A673 (cell line): ENCODE measurements at places on chromosomes 4 and X. TPM values are rescaled to one million over a fixed set of nuclear protein-coding genes. Genes with fewer than 3 reads are reported as not detected.

DNA sequence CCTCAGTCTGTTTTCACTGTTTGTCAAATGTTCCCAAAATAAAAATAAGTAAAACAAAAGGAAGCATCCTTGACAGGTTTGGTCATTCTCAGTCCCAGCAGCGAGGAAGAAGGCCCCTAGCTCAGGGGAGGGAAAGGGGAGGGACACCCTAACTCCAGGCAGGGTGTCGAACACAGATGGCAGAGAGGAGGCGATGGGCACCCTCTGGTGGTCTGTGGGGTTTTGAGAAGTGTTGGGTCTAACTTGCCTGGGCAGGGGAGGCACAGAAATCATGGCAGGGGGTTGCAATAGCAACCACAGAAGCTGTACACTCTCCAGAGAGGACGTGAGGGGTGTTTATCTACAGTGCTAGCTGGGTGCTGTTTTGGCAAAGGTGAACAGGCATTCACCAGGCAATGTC lies 229.8 kb upstream of the SFRP2 start:
- peak; percentile 4 for DNase-seq

LDB2 gene
- 45.1 and 47.4 TPM in 2 replicates for total RNA-seq

GRCh38 chr4:118765399-118765798 lies 70.5 kb downstream of the SEC24D start:
- DNase-seq = peak; percentile 95

GRCh38 chr4:180462116-180462515 lies 1781.1 kb upstream of the TENM3 start:
- no peak for DNase-seq

PASD1 gene
- total RNA-seq = not detected in 2 replicates

GRCh38 chrX:40107291-40108161 lies 9.8 kb upstream of the BCOR start:
- DNase-seq = peak; percentile 72

SMIM31 gene
- total RNA-seq = not detected in 2 replicates

GRCh38 chr4:41727861-41728572 lies 20.5 kb downstream of the PHOX2B start:
- no peak for DNase-seq

DNA sequence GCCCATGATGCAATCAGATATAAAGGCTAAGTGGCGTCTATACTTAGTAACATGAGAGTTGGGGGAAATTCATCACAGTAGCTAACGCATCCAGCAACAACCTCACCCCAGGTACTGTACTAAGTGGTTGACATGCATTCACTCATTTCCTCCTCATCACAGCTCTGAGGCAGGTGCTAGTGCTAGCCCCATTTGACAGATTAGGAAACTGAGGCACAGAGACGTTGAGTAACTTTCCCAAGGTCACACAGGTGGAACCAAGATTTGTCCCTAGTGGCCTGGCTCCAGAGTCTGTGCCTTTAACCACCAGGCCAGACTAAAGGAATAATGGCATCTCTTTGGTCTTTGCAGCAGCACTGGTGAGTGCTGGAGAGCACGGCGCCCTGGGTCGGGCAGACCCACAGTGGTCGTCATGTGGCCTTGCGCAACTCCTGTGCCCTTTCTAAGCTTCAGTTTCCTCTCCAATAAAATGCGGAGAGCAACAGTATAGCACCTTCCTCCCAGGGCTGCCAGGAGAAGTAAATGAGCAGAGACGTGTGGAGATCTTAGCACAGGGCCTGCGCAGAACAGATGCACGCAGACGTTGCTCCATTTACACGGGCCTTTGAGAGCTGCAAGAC lies 186.4 kb downstream of the BCOR start:
- no peak for DNase-seq

DNA sequence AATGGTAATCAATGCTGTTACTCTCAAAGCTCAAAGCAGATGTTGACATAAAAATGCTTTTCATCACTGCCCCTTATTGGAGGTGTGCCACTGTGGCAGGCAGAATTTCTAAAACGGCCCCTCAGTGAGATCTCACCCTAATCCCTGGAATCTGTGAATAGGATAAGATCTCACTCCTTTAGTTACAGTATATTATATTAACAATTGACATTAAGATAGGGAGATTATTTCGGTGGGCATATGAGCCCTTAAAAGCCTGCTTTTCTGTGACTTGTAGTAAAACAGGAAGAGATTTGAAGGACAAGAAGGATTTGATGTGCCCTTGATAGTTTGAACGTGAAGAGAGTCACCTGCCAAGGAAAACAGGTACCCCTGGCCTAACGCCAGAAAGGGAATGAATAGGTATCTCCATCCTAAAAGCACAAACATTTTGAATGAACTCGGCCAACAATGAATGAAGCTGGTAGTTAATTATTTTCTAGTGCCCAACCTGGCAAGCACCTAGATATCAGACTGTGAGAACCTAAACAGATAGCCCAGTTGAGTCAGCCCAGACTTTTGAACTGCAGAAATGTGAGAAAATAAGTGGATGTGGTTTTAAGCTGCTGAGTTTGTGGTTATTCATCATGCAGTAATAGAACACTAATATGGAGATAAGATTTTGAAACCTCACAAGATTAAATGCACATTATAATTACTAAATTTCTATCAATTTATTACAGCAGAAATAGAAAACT lies 881.6 kb downstream of the PCDH18 start:
- no peak for DNase-seq

FGF2 gene
- 13.0 and 15.8 TPM in 2 replicates for total RNA-seq
